RWPE1 (cell line): ENCODE measurements at places on chromosomes 4 and X.

- no peak for DNase-seq
These were observed 177.5 kb upstream of the AFF2 start for GRCh38 chrX:148322906-148323305.

GRCh38 chrX:9370893-9371292 is 94.0 kb upstream of the TBL1X start:
- no peak for DNase-seq

- no peak for DNase-seq
These were observed 293.2 kb downstream of the PRR32 start for GRCh38 chrX:127112726-127113125.

GRCh38 chr4:86498863-86499166 is 95.3 kb upstream of the PTPN13 start:
- no peak for DNase-seq

DNA sequence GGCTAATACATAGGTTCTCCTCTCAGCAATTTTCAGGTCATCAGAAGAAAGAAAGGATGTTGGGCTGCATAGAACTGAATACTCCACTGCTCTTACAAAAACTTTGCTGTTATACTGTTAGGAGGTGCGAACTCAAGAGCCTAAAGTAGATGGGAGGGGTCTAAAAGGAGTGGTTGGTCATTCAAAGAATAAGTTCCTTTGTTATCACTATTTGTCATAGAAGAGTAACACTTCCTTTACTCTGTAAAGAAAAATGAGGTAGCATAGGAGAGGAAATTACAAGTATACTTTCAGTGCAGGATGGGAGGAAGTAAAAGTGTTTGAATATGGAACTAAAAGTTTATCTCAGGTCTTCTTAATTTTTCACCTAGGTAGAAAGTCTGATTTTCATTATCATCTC is 61.5 kb downstream of the CCNI start:
- no peak for DNase-seq

GRCh38 chr4:8665406-8666360 is 73.1 kb downstream of the CPZ start:
- peak; percentile 48 for DNase-seq

- DNase-seq, result no peak
These were observed 178.9 kb downstream of the CENPC start for GRCh38 chr4:67366311-67366861.

DNA sequence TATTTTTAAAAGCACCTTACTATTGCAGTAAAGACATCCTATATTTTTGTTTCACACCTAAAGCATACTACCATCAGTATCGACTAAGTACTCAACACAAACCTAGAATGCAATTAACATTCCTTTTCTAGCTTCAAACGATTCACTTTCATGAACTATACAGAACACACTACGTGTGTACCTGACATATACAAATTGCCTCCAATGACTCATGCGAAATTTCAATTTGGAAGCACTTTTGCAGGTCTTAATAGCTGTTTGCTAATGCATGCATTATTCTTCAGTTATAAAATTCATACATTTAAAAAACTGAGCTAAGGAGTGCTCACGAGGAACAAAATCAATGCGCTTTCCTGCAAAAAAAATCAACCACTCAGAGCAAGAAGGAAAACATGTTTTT is 19.7 kb upstream of the GPM6B start:
- no peak for DNase-seq

GRCh38 chr4:149709640-149710039 is 106.0 kb downstream of the IQCM start:
- DNase-seq, result no peak

- no peak for DNase-seq
These were observed 62.2 kb downstream of the DIPK2B start for GRCh38 chrX:45138525-45138924.

DNA sequence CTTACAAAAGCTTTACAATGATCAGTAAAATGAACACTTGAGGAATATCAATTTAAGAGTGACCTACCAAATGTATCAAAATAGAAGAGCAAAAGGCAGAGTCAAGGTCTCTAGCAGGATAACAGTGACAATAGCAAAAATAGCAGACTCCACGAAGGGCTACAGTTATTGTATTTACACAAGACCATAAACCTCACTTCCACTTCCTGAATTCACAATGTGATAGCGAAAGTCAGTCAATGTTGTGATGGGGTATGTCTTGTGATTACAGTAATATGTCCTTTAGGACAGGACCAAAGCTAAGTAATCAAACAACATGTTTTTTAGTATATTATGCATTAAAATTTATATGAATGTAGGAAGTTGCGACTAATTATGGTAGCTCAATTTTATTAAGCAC is 139.6 kb downstream of the IQCM start:
- no peak for DNase-seq

DNA sequence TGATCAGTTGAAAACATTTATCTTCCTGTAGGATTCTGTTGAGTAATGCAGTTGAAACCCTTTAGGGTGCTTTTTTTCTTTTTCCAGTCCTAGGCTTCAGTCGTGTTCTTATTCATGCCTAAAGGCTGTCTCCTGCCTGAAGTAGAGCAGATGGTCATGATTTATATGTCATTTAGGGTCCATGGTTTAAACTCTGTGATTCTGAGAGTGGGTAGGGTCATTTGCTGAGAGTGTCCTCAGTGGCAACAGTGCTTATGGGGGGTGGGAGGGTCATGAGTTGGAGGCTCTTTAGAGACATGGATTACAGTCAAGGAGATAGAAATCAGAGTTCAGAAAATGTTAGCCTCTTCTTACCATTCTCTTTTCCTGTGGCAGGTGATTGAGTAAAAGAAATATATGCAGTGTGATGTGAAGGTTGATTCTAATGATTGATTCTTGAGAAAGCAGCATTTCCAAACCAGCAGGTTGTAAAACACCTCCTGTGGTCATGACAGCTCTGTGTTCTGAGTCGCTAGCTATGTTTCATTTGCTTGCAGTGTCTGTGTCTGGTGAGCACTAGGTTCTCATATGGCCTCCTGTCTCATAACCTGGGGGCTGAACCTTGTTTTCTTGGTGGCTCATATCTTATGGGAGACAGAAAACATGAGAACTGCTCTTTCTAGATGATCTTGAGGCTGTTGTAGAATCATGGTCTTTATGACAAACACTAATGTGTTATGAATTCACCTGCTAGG is 60.4 kb downstream of the JADE1 start:
- no peak for DNase-seq

GRCh38 chrX:43314525-43314924 is 341.6 kb upstream of the MAOA start:
- DNase-seq, result no peak

DNA sequence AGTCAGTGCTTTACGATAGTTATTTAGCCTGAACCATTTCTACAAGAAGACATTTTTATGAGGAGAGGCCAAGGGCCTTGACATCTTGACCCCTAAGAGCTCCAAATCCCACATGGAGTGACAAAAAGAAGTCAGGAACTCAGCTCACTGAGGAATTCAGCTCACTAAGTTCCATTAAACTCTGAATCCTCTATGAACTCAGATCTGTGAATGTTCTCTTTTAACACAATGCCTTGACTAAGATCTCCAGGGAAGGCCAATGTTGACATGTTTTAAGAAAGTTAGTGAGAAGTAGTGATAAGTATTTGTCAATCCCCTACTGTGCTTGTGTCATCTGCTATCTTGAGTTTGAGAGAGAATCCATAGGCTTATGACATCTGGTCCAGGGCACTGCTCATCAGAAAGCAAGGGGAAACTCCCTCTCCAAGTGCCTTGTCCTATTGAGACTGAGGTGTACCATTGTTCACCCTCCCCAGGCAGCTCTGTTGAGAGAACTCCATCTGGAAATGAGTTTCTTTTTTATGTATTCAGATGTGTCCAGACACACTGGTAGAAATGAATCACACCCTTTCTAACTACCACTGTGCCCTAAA is 68.7 kb upstream of the PCDH19 start:
- DNase-seq, result no peak

GRCh38 chr4:74794382-74795010 is at the start of gene BTC:
Gene BTC, minus strand, starts transcription at chr4:74794523. Its CDS starts 198 bp downstream, at chr4:74794325.
- peak; percentile 78 for DNase-seq

DNA sequence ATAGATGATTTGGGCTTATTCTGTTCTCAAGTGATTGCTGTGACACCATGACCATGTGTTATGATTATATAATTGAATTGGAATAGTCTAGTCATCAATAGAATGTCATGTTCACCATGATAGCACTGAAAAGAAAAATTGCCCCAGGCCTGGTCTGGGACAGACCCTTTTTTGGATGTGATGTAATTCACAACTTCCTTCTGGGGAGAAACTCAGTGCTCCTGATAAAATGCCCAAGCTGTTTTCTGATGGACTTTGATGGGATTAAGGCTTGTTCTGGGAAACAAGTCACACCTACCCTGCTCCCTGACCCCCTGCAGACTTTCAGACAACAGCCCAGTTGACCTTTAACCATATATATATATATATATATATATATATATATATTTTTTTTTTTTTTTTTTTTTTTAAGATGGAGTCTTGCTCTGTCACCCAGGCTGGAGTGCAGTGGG is 65.3 kb downstream of the RHOH start:
- DNase-seq, result no peak

- DNase-seq, result no peak
These were observed 458.0 kb upstream of the NWD2 start for GRCh38 chr4:36786519-36786918.

GRCh38 chr4:98150092-98150761 is 7.0 kb upstream of the STPG2 start:
- no peak for DNase-seq

GRCh38 chrX:71106427-71106826 is at the start of gene CXorf65:
Gene CXorf65, minus strand, starts transcription at chrX:71106740. Its CDS starts 184 bp downstream, at chrX:71106556.
- DNase-seq, result no peak

GRCh38 chrX:39309721-39310152 is 508.5 kb downstream of the MID1IP1 start:
- DNase-seq, result no peak

- DNase-seq, result no peak
These were observed 236.0 kb downstream of the CAMK2D start for GRCh38 chr4:113525521-113525920.

DNA sequence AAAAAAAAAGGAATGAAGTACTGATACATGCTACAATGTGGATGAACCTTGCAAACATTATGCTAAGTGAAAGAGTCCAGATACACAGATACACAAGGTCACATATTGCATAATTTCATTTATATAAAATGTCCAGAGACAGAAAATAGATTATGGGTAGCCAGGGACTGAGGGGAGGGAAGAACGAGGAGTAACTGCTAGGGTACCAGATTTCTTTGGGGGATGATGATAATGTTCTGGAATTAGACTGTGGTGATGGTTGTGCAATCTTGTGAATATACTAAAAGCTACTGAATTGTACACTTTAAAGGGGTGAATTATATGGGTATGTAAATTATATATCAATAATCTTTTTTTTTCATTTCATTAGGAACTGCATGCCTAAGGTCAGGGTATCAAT is 20.8 kb upstream of the AP1AR start:
- no peak for DNase-seq

DNA sequence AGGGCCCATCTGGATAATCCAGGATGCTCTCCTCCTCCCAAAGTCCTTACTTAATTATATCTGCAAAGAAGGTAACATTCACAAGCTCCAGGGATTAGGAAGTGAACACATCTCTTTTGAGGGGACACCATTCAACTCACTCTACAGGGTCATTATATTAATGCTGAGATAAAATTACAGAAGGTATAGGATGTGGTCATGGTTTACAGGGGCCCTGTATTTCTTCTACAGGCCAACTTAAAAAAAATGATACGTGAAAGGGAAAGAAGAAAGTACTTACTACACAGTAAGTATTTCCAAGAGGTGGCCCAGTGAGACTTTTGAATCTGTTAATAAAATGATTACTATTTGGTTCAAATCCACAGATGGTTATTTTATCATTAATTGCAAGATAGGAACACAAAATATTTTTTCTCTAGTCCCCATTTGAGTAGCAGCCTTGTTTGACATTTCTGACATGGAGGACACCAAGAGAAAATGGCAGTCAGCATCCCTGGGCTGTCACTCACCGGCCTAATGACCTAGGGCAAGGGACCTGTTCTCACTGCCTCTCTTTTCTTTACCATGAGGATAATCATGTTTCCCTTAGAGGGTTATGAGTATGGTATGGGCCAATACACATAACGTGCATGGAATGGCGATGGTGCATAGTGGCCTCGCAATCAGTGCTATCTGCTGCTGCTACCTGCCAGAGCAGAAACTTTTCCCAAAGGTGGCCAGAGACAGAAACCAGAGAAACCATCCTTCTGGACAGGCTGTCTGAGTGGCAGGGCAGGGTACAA is 140.5 kb downstream of the PTTG2 start:
- DNase-seq, result no peak

DNA sequence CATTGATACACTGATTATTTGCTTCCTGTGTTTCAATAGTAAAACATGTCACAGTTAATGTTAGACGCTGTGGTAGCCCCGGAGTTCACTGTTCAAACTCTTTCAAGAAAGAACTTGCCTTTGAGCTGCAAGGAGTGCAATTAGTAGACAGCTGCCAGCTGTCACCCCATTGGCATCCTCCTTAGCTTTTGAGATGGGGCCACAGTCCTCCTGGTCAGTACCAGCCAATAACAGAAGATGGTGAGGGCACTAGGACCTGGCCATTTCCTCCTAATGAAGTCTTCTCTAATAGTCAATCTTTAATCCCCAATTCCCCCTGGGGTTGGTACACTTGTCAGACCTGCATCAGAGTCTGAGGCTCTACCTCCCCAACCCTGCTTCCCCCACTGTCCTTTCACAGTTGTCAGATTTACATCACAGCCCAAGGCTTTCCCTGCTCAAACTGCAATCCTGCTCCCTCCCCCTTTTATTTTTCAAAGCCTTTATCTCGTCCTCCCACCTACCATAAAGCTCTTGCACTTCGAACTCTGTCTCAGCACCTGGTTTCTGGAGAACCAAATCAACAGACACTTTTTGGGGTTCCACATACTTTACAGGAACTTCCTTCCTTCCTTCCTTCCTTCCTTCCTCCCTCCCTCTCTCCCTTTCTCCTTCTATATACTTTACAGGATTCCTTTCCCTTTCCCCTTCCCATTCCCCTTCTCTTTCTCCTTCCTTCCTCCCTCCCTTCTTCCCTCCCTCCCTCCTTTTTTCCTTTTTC is 182.0 kb downstream of the RASL11B start:
- DNase-seq, result no peak

- DNase-seq, result no peak
These were observed 204.6 kb downstream of the TENM3 start for GRCh38 chr4:182447767-182448280.

GRCh38 chr4:169231647-169232262 is 39.0 kb downstream of the SH3RF1 start:
- DNase-seq, result peak; percentile 71

DNA sequence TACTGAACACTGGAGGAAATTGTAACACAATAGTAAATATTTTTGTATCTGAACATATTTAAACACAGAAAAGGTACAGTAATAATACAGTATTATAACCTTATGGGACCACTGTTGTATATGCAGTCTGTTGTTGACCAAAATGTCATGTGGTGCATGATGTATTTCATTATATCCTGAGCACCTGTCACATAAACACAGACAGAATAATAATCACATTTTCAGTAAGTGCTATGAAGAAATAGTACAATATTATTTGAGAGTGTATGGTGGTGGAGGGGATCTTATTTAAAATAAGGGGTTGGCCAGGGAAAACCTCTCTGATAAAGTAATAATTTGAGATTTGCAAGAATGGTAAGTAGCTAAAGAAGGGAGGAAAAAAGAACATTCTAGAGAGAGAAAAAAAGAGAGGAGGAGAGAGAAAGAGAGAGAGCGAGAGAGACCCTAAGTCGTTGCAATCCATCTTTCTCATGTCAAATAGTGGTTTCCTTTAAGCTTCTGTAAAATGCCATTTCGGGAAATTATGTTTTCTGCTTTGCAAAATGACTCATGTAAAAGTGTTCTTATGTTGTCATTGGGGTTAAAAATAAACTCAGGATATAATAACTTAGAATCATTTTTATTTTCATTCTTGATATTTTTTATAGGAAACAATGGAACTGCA is 19.3 kb upstream of the CLNK start:
- DNase-seq, result no peak

GRCh38 chr4:98682719-98683118 is 24.3 kb upstream of the TSPAN5 start:
- DNase-seq, result no peak
